ENCODE measurements at places on chromosomes 12 and 14.

DNA sequence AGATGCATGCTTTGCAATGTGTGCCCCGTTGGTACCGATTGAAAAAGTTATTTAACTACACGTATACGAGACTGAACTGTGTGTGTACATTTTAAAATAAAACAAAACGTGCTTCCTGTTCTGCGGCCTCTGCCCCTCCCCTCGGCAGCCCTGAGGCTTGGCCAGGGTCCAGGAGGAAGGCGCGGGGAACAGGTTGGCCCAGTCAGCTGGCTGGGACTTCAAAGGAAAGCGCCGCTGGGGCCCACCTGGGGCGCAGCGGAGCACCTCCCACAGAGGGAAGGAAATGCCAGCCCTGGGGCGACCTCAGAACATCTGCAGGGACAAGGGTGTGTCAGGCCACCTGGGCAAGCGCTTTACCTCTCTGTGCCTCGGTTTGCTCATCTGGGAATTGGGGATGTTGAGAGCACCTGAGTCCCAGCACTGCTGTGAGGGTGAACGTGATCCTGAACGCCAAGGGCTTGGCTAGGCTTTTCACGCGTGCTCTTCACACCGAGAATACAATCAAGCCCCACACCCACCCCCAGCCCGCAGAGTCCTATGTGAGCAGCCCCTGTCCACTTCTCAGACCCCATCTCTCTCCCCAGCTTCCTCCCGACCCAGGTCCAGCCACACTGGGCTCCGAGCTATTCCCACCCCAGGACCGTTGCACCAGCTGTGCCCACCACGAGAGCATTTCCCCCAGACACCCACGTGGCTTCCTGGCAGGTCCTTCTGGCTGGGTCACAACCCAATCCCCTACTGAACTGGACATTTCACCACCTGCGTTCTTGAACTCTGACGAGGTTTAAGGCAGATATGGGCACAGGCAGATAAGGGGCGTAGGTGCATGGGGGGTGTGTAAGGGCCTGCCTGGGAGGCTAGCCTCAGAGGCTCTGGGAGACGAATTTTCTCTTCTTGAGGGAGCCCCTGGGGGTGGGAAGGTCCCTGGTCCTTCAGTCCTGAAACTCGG is 41.9 kb upstream of the NCOR2 start:
- DNase-seq: no peak

- peak; percentile 79 for DNase-seq
These were observed 188.9 kb upstream of the FOXG1 start for GRCh38 chr14:28577711-28578131.

GRCh38 chr12:5259523-5259922 is 172.4 kb upstream of the NTF3 start:
- peak; percentile 28 for DNase-seq

DNA sequence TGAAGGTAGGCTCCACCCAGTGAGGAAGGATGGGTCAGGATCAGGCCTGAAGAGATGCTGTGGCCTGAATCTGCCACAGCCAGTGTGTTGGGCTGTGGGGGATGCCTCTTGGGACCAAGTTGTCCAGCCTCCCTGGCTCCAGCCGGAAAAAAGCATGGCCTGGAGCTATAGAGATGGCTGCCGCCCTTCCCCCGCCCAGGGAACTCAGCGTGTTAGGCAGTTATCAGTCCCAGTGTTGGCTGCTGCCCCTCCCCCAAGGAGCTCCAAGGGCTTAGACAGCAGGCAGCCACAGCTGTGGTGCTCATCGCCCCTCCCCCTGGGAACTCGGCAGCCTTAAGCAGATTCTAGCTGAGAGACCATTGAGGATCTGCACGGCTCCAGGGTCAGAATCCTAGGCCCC is 158.0 kb downstream of the CAPZA3 start:
- no peak for DNase-seq

DNA sequence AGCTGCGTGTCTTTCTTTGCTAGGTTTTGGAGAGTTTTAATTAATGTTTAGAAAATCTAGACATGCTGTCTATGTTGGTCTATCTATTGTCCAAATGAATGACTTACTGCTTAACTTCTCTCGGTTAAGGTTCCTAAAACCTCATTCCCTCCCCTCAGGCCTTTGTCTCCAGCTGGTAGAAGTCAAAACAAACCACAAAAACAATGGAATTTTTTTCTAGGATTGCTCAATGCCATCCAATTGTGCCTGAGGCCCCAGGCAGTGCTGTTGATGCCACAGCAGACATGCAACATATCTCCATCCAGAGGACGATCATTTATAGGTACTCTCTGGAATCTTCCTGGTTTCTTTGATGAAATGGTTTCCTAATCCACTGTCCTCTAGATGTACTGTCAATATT is 448.2 kb upstream of the TBX3 start:
- DNase-seq: no peak

DNA sequence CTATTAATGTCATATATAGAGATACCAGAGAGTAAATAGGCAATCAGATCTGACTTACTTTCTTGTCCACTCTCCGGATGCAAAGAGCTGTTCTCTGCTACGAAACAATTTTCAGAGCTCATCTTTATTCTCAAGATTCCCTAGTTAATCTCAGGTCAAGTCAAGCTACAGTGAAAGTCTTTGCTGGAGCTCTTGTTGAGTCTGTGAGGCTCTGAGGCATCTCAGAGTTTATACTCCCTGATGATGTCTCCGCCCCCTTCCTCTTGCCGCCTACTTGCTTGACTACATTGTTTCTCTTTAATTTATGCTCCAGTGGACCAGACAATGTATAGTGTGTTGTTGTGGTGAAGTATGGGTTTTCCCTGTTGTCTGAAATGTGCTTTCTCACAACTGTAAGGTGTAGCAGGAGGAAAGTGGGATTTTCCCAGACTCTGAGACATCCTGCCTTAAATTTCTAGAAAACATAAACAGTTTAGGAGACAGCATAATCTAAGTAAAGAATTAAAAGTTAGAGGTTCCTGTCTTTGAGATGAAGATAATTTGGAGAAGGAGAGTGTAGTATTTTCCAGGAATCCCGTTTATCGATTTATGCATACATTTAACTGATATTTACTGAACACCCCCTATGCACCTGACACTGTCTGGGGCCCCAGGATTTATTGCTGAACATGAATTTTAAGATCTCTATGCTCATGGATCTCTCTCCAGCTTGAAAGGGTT is at the start of gene CD69:
Gene CD69, minus strand, starts transcription at position 203 of the 720 bp plus-strand sequence. Its CDS starts 81 bp downstream, at position 122.
- DNase-seq: no peak

DNA sequence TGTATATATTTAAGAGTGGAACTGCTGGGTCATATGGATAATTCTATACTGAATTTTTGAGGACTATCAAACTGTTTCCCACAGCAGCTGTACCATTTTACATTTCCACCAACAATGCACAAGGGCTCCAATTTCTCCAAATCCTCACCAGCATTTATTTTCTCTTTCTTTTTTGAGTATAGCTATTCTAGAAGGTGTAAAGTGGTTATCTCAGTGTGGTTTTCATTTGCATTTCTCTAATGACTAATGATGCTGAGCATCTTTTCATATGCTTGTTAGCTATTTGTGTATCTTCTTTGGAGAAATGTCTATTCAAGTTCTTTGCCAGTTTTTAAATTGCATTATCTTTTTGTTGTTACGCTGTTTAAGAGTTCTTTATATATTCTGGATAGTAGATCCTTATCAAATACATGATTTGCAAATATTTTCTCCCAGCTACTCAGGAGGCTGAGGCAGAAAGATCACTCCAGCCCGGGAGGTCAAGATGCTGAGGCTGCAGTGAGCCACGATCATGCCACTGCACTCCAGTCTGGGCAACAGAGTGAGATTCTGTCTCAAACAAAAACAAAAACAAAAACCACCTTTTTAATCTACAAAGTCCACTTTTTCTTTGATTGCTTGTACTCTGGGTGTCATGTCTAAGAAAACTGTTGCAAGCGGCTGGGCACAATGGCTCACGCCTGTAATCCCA is 32.8 kb downstream of the GTF2A1 start:
- no peak for DNase-seq

DNA sequence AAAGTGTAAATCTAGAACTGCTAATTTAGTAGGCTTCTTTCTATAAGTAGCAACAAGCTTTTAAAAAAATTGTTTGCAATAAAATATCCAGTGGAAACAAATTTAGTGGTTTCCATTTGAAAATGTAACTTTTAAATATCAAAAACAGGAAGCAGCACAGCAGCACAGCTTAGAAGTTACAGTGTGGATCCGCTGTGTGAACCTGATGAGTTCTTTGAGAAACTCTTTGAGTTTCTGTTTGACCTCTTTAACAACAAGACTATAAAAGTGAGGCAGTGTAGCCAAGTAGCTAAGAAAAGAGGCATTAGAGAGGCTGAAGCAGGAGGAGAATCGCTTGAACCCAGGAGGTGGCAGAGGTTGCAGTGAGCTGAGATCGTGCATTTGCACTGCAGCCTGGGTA is 178.3 kb downstream of the NAV3 start:
- DNase-seq: no peak

GRCh38 chr12:115204957-115205754 is 521.2 kb upstream of the TBX3 start:
- no peak for DNase-seq

GRCh38 chr14:68874746-68875155 is 81.9 kb upstream of the ZFP36L1 start:
- no peak for DNase-seq

- DNase-seq: no peak
These were observed 9.1 kb upstream of the RNF34 start for GRCh38 chr12:121390856-121391255.

- no peak for DNase-seq
These were observed 67.0 kb upstream of the IFNG-AS1 start for GRCh38 chr12:67922245-67922644.

- DNase-seq: no peak
These were observed 11.8 kb downstream of the COPS7A start for GRCh38 chr12:6735448-6736191.

- DNase-seq: no peak
These were observed 42.7 kb downstream of the AEBP2 start for GRCh38 chr12:19482036-19482435.

GRCh38 chr12:124862768-124863415 is 772 bp downstream of the SCARB1 start:
- DNase-seq: no peak

- DNase-seq: no peak
These were observed 909 bp upstream of the TAOK3 start for GRCh38 chr12:118373616-118374015.
